ENCODE measurements at places on chromosomes 6 and 20.

DNA sequence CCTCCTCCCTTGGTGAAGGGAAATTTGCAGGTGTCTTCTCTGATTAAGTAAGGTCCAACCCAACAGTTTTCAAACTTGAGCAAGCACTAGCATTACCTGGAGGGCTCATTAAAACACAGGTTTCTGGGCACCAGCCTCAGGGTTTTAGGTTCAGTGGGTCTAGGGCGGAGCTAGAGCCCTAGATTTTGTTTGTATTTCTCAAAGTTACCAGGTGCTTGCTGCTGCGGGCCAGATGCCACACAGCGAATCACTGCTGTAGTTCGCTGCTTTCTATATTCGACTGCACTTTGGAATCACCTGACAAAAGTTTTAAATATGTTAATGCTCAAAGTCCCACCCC, 869 bp downstream of the COL21A1 start:
- DNase-seq: no peak

GRCh38 chr6:25027221-25027916, 91.6 kb upstream of the RIPOR2 start:
- no peak for DNase-seq

GRCh38 chr20:51121901-51122412, 99.0 kb upstream of the KCNG1 start:
- DNase-seq: no peak

- DNase-seq: no peak
Measured at GRCh38 chr20:34108616-34109174, 3.3 kb downstream of the EIF2S2 start.

GRCh38 chr20:53829255-53829723, 235.7 kb upstream of the ZNF217 start:
- DNase-seq: peak; percentile 94

- no peak for DNase-seq
Measured at GRCh38 chr6:32447932-32448331, 8.2 kb downstream of the HLA-DRA start.

DNA sequence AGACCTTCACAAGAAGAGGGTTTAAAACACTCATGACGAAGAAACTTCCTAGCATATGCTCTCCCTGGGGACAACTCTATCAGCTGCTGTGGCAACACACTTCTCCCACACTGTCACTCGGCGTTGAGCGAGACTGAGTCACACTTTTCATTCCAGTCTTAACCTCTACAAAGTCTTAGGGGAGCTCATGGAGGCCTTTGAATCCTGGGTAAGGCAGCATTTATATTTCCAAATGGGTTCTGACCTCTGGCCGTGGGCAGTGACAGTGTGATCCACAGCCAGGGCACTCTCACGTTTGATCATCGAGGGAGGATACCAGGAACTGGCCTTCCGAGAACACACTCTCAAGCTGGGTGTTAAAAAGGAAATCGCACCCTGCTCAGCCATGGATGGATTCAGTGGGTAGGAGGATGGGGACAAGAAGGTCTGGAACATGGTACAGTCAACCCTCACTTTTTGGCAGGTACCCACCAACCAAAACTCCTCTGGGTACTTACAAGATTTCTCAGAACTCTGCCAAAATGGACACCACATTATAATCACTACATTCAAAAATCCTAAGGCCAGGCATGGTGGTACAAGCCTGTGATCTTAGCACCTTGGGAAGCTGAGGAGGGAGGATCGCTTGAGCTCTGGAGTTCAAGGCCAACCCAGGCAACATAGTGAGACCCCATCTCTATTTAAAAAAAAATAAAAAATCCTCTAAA, 19.6 kb downstream of the RRBP1 start:
- peak; percentile 83 for DNase-seq

DNA sequence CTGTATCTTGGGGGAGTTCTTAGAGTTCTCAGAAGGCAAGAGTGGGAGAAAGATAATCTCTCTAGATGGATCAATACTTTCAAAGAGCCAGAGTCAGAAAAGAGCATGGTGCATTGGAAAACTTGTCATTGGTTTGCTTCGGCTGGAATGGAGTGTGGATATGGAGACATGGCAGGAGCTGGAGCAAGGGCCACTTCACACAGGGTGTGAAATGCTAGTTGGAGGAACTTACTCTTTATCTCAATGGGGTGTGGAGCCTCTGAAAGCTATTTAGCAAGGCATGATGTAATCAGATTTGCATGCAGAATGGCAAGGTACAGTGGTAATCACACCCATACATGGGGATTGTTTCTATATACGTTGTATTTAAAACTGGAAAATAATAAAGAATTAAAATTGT, 31.5 kb upstream of the PAQR8 start:
- no peak for DNase-seq

DNA sequence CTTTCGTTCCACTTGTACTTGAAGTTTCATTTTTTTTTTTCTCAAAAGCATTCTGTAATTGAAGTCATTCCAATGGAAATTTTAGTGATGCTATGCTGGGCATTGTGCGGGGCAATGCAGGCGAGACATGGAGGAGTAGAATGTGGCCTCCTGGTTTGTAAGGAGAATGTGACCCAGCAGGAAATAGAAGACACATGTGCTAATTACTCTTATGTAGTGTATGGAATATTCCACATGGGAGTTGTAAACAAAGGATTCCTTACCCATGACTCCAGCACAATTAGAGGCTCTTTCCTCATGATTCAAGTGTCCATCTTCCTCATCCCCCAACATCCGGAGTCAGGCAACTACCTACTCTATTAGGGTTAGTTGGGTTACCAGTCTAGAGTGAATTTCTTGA, 14.9 kb upstream of the RFPL4B start:
- DNase-seq: peak; percentile 83

- DNase-seq: no peak
Measured at GRCh38 chr6:5151360-5151954, 66.3 kb downstream of the PPP1R3G start.

GRCh38 chr6:168501561-168501960, 60.6 kb downstream of the SMOC2 start:
- no peak for DNase-seq

GRCh38 chr20:24722586-24722985, 226.5 kb upstream of the CST7 start:
- no peak for DNase-seq

DNA sequence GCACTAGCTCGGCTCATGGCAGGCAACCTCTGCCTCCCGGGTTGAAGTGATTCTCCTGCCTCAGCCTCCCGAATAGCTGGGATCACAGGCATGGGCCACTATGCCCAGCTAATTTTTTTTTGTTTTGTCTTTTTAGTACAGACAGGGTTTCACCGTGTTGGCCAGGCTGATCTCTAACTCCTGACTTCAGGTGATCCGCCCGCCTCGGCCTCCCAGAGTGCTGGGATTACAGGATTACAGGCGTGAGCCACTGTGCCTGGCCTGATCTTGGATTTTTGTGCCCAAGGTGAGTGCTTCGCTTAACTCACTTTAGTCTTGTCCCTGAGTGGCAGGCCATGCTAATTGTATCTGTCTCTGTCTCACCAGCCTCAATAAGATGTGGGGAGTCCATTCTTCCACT, 78.6 kb downstream of the KCNB1 start:
- DNase-seq: no peak

GRCh38 chr6:41560431-41561192, 14.4 kb downstream of the FOXP4 start:
- DNase-seq: no peak

DNA sequence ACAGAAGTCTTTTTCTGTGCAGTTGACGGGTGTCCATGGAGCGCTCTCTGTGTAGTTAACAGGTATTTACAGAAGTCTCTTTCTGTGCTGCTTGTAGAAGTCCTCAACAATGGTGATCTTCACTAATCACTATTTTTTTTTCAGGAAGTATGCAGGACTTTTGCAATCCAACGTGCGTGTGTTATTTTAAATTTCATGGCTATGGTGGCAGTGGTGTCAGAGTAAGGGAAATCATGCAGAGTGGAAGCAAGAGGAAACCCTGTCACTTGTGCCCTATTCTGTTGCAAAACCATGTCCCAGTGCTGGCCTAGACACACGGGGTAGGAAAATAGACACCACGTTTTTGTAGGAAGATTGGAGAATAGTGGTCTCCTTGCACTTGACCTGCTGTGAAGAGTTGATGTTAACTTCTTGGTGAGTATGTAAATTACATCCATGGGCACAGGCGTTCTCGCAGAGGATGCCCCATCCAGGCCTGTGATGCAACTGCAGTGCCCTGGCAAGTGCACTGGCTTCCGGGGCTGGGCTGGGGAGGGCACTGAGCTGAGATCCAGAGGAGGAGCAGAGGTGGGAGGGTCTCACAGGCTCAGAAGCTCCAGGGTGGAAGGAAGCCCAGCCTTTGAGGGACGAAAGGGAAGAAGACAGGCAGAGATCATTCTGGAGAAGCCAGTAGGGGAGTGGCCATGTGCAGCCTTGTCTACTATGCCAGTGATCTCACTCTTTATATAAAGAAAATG, 146.5 kb downstream of the SYCP2 start:
- no peak for DNase-seq

DNA sequence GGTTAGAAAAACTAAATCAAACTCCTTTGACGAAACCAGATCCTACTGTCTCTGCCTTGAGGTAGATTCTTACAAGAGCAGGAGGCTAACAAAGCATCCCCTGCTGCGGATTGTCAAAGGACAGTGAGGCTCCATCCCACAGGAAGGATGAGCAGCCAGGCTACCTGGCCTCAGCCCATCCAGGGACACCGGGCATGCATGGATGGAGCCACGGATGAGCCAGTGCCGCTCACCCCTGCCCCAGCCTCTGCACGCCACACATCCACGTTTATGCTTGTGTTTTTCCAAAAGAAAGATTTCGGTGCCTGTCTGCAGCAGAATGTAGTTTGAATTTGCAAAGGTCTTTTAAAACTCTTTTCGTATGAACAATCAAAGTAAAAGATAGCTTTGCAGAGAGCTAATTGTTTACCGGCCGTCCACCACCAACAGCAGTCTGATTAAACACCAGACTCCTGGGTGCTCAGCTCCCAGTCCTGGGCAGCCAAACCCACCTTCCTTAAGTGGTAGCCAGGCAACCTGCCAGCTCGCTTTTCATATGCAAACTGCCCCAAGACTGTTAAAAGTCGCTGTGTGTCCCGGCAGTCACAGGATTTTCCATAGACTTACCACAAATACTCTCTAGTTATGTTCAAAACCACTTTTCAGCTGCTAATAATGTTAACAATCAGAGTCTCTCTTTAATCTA, 999 bp downstream of the THBS2 start:
- DNase-seq: peak; percentile 22

DNA sequence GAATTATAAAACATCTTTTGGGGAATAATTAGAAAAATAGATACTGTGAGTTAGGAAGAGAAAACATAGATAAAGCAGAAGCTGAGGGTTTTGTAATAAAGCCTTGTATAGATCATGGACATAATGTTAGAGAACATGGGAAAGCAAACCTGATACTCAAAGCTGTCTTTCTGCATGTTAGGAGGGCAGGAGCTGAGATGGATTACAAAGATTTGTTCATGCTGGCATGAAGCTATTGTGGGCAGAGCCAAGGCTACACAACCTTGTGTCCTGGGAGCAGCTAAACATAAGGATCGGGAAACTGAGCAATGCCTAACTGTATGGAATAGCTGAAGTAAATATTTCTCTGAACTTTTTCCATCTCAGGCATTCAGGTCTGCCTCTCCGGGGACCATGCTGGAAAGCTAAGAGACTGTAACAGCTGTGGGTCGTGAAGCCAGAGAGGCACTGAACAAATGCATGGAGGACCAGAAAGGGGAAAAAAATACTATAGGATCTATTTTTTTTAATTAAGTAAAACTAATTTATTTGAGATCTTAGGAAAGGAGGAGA, 28.2 kb upstream of the CNKSR3 start:
- DNase-seq: no peak

GRCh38 chr6:99790679-99791078, 184.0 kb downstream of the PRDM13 start:
- no peak for DNase-seq

DNA sequence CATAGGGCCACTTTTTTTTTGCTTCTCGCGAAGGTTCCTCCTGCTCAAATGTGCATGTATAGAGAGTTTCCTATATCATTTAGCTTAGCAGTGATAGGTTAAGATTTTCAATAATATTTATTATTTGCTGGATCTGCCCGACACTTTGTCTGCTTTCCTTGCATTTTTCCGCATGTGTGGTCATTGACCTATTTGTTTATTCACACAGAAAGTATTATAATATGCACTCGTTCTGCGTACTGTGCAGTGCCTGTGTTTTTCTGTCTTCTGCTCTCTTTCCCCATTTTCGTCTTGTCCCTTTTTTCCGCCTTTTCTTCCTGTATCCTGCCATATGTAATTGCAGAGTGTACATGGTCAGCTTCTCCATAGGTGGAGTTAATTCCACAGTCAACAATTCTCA, 255.8 kb downstream of the TMEM242 start:
- DNase-seq: no peak

GRCh38 chr6:100472674-100473073, 8.0 kb upstream of the SIM1 start:
- no peak for DNase-seq

- DNase-seq: peak; percentile 35
Measured at GRCh38 chr20:33677991-33678702, 3.9 kb upstream of the NECAB3 start.

DNA sequence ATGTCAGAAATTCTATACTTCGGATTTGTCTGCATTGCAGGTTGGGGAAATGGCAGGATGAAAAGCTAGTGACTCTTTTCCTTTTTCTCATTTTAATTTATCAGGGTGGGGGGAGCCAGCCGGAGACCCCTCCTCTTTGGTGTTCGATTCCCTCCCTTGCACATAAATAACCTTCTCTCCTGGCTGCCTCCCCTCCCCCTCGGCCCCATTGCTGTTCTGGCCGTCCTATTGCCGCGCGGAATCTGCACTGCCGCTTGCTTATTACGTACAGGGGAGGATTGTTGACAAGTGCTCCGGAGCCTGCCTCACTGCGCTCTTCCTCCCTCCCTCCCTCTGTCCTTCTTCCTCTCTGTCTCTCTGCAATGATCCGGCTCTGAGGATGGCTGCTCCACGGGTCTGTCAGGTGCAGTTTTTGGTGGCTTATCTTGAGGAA, 154.7 kb downstream of the JARID2 start:
- peak; percentile 66 for DNase-seq

DNA sequence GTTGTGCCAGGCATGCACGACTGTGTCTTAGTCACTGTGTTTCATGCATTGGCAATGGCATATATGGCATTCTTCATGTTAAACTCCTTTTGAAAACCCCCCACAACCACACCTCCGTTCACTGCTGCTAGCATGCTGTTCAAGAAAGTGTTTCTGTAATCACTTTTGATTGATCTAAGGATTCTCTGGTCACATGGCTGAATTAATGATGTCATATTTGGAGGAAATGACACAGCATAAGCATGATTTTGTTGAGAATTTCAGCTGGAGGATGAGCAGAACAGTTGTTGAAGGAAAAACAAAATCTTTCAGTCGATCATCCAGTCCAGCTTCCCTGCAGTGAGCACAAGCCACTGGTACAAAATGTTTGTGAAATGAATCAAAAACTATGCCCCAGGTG, 203.5 kb upstream of the ECI2 start:
- DNase-seq: no peak

DNA sequence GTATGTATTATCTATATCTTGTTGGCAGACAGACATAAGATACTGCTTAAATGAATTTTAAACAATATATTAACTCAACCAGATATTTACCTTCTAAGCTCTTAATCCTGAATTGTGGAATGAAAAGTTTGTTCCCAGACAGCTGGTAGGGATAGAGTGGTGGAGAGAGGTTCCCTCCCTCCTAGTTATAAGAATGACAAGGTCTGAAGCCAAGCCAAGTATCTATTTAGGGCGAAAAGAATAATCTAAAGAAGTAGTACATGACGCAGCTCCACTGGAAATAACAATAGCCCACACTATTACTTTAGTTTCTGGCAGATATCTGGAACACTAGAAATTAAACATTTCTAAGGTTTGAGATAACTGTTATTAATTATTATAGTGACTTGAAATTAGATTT, 104.3 kb downstream of the AHI1 start:
- DNase-seq: no peak

- DNase-seq: no peak
Measured at GRCh38 chr6:91279740-91280493, 693.0 kb upstream of the MAP3K7 start.

Data from fibroblast of villous mesenchyme (primary cell).